T-cell (primary cell): ENCODE measurements at places on chromosomes 7 and 10.

- no peak overlapping the region for H3K27ac ChIP-seq
- H3K36me3 ChIP-seq = no peaks in the 10 kb centered on the region
Observed at GRCh38 chr7:134044682-134045081, 82.5 kb upstream of the LRGUK start.

DNA sequence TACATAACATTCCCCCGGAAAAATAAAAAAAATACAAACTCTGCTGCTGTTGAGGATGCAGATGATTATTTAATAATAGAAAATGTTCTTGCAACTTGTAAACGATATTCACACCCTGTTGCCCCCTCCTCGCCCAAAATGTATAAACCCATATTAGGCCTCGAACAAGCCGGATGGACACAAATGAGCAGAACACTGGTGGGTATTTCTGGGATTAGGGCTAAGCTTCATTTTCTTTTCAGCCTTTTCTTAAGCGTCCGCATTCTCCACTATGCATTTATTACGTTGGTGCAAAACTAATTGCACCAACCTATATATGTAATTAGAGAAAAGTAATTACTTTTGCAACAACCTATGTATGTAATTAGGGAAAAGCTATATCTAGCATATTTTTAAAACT, 349 bp upstream of the GNG11 start:
- no peaks in the 10 kb centered on the region for H3K4me1 ChIP-seq
- H3K36me3 ChIP-seq = no peaks in the 10 kb centered on the region
- no peak overlapping the region for H3K27ac ChIP-seq
- no peak overlapping the region for H3K4me3 ChIP-seq
- DNase-seq = no peak

GRCh38 chr10:49622426-49623425, 8.9 kb downstream of the CHAT start:
- no peaks in the 10 kb centered on the region for H3K27me3 ChIP-seq
- DNase-seq = no peak
- H3K36me3 ChIP-seq = no peaks in the 10 kb centered on the region
- no peak overlapping the region for H3K27ac ChIP-seq
- no peaks in the 10 kb centered on the region for H3K4me1 ChIP-seq

GRCh38 chr7:122633472-122633871, 65.4 kb downstream of the RNF133 start:
- H3K27ac ChIP-seq = no peak overlapping the region
- no peak overlapping the region for H3K4me3 ChIP-seq
- no peaks in the 10 kb centered on the region for H3K4me1 ChIP-seq
- no peaks in the 10 kb centered on the region for H3K27me3 ChIP-seq
- H3K36me3 ChIP-seq = no peaks in the 10 kb centered on the region

GRCh38 chr7:114334989-114335388, 79.6 kb upstream of the FOXP2 start:
- no peaks in the 10 kb centered on the region for H3K36me3 ChIP-seq
- no peaks in the 10 kb centered on the region for H3K27me3 ChIP-seq
- no peak for DNase-seq
- H3K27ac ChIP-seq = no peak overlapping the region
- no peak overlapping the region for H3K4me3 ChIP-seq
- H3K4me1 ChIP-seq = no peaks in the 10 kb centered on the region

DNA sequence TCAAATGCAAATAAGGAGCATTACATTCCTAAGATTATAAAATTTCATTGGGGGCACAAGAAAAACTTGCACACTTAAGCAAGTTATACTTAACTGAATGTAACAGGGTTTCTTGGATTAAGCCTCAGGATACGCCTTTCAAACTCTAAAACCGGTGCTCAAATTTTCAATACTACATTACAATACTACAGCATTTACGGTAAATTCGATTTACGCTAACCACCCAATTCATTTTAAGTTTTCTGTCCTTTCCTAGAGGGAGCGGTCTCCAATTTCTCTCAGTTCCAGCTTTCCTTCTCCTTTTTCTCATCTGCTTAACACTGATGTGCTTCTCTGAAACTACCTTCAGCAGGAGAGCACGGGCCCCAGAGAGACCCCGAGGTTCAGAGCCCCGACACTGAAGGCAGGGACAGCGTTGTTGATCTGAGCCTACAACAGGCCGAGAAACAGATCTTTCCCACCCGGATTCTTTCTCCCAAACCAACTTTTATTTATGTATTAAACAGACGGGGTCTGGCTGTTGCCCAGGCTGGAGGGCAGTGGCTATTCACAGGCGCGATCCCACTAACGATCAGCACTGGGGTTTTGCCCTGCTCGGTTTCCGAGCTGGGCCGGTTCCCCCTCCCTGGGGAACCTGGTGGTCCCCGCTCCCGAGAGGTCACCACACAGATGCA, 798 bp downstream of the ZNF425 start:
- H3K4me3 ChIP-seq = peak overlapping the region; percentile 92
- peak overlapping the region; percentile 66 for H3K27ac ChIP-seq
- no peaks in the 10 kb centered on the region for H3K36me3 ChIP-seq
- no peaks in the 10 kb centered on the region for H3K27me3 ChIP-seq
- peak; percentile 12 for DNase-seq
- peaks cover 13% of the 10 kb centered on the region for H3K4me1 ChIP-seq

- H3K27me3 ChIP-seq = peaks cover 32% of the 10 kb centered on the region
- no peak for DNase-seq
- no peak overlapping the region for H3K27ac ChIP-seq
- H3K4me1 ChIP-seq = peaks cover 8% of the 10 kb centered on the region
- H3K4me3 ChIP-seq = no peak overlapping the region
Observed at GRCh38 chr7:100803398-100804161, 23.7 kb downstream of the EPHB4 start.

DNA sequence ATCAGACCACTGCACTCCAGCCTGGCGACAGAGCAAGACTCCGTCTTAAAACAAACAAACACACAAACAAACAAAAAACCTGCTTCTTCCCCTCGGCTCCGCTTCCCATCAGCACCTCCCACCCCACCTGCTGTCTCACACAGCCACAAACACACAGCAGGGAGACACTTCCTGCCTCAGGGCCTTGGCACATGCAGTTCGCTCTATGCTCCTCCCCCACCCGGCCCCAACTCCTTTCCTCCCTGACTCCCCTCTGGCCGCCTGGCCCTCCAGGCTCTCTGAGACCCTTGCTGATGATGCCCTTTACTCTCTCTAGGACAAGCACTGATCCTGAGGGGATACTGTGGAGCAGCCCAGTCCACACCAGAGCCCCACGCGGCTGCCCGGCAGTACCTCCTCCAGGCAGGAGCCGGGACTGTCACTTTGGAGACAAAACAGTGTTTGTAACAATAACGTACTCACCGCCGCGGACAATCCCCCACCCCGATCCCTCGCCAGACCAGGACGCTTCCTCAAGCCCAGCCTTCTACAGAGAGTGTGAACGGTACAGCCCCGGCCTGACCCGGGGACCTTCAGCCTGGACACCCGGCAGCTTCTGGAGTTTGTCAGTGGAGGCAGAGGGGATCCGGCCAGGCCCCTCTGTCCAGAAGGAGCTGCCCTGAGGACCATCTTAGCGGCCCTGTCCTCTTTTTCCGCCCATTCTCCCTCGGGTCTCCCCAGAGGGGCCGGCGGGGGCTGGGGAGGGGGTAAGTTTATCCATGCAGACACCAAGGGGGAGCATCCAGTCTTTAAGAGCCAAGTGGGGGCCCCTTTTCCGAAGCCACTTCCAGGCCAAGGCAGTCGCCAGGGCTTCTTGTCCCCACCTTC, 50.0 kb upstream of the GTF2IRD1 start:
- no peak for DNase-seq
- peaks cover 3% of the 10 kb centered on the region for H3K36me3 ChIP-seq
- H3K27me3 ChIP-seq = no peaks in the 10 kb centered on the region
- peaks cover 2% of the 10 kb centered on the region for H3K4me1 ChIP-seq

- H3K4me1 ChIP-seq = peaks cover 45% of the 10 kb centered on the region
- peak overlapping the region; percentile 44 for H3K4me3 ChIP-seq
- H3K27ac ChIP-seq = no peak overlapping the region
- no peaks in the 10 kb centered on the region for H3K36me3 ChIP-seq
- H3K27me3 ChIP-seq = no peaks in the 10 kb centered on the region
- no peak for DNase-seq
Observed at GRCh38 chr7:148722340-148723165, 23.9 kb downstream of the CUL1 start.

DNA sequence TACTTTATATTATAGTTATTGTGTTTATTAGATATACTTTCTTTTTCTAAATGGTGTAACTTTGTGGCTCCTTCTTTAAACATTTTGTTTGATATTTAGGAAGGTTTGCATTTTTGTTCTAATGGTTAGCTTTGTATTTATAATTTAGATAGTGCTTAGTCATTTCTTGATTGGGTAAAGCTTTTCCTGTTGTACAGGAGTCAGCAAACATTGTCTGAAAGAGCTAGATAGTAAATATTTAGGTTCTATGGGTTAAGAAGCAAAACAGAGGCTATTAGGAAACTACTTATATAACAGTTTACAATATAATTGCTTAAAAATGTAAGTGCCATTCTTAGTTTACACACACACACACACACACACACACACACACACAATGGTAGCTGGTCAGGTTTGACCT, 70.6 kb upstream of the CCDC6 start:
- no peaks in the 10 kb centered on the region for H3K36me3 ChIP-seq
- no peaks in the 10 kb centered on the region for H3K27me3 ChIP-seq
- no peak overlapping the region for H3K4me3 ChIP-seq
- H3K4me1 ChIP-seq = no peaks in the 10 kb centered on the region
- no peak overlapping the region for H3K27ac ChIP-seq

GRCh38 chr10:119316729-119317097, 109.3 kb downstream of the GRK5 start:
- no peak overlapping the region for H3K4me3 ChIP-seq
- peaks cover 46% of the 10 kb centered on the region for H3K4me1 ChIP-seq
- H3K36me3 ChIP-seq = no peaks in the 10 kb centered on the region
- H3K27ac ChIP-seq = no peak overlapping the region
- H3K27me3 ChIP-seq = no peaks in the 10 kb centered on the region
- DNase-seq = no peak

DNA sequence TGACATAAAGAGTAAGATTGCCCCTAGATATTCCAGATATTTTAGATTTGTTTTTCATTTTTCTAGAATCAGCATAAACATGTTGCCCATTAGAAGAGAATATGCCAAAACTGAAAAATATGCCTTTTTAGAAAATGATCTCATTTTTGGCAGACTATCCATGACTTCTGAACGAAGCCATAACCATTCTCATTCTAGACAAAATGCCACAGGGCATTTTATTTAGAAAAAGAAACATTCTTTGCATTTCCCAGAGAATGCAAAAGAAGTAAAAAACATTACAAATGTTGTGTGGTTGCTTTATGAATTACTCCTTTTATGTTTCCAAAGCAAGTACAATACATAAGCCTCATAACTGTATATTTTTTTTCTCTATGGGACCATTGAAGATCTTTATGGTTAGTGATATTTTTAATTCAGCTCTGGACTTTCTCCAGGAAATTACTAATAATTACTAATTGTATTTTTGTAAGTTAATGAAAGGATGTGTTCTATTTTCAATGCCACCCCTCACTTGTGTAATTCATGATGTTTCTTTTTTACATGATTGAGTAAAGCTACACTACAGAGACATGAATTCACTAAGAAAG, 109.6 kb upstream of the SEM1 start:
- H3K27me3 ChIP-seq = no peaks in the 10 kb centered on the region
- no peaks in the 10 kb centered on the region for H3K4me1 ChIP-seq
- DNase-seq = no peak
- H3K36me3 ChIP-seq = no peaks in the 10 kb centered on the region
- H3K4me3 ChIP-seq = no peak overlapping the region

DNA sequence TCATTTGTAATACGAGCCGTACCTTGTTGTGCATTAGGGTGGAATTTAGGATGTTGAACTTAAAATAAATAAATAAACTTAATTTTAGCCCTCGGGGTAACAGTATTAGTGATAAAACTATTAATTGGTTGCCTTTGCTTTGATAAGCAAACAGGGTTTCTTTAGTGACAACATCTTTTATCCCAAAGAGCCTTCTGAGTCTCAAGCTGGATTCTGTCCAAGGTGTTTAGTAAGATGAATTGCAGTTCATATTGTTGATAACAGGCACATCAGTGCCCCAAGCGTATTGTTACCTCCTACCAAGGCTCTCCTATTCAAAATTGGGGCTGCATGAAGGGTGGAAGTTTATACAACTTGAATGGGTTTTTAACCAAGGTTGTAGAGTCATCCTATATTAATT, 144.4 kb upstream of the CELF2 start:
- H3K36me3 ChIP-seq = no peaks in the 10 kb centered on the region
- H3K27me3 ChIP-seq = no peaks in the 10 kb centered on the region
- no peak overlapping the region for H3K27ac ChIP-seq
- no peaks in the 10 kb centered on the region for H3K4me1 ChIP-seq

DNA sequence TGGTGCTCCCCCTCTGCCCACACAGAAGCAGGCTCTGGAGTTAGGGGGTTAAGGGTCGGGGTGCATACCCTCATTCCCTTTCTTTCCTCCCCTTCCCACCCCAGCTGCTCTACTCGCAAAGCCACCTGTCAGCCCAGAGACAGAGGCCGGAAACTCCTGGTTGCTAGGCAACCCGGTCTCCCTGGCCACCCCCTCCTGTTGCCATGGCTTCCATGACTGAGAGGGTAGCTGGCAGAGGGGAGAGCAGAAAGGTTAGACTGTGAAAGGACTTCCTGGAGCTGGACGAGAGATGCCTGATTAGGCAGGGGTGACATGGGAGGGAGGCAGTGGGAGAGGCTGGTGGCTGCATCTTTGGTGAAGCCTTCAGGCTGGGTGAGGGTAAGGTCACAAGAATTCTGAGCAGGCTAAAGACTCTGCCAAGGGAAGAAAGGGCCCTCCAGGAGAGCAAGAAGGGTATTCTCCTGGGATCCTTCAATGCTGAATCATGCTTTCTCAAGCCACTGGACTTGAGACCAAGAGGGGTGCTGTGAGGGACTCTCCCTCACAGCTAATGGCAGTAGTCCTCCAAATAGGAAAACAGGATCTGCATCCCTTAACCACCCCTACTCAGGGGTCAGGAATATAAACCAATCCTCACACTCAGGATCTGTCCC, 5.4 kb downstream of the PSD start:
- no peak overlapping the region for H3K27ac ChIP-seq
- H3K36me3 ChIP-seq = no peaks in the 10 kb centered on the region
- H3K4me3 ChIP-seq = no peak overlapping the region
- H3K27me3 ChIP-seq = peaks cover 87% of the 10 kb centered on the region

DNA sequence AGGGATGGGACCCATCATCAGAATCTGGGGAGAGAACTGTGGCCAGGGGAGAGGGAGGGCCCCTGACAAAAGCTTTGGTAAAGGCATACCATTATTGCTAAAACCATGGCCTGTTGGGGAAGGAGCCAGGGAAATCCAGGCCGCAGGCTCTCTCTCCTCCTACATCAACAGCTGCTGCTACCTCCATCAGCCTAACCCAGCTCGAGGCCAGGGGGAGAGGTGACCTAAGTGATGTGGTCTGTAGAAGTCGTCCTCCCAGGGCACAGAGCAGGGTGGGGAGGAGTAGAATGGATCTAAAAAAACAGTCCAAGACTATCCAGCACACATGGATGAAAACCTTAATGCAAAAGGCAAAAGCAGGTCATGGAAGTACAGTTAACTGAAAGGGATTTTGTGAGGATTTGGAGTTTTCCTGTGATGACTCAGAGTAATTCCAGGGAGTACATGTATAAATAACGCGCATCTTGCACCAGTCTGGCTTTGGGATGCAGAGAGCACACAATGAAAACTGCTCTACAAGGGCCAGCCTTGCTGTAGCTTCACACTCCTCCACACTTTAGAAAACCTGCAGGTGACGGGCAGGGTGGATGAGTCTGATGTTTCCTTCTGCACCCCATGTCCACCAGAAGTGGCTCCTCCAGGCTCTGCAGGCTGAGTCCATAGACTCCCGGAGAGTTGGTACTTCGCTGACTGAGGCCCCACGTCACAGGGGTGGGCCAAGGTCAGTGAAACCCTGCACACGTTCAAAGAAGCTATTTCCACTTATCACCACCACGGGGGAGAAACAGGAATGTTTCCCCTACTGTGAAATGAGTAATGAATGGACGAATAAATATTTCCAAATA, 38.5 kb upstream of the MSMB start:
- no peaks in the 10 kb centered on the region for H3K27me3 ChIP-seq
- H3K4me3 ChIP-seq = no peak overlapping the region
- no peaks in the 10 kb centered on the region for H3K36me3 ChIP-seq
- no peak for DNase-seq
- no peak overlapping the region for H3K27ac ChIP-seq
